Uterus (tissue), 4 donors: ENCODE measurements at places on chromosomes 2 and 18. TPM values are rescaled to one million over a fixed set of nuclear protein-coding genes. Genes with fewer than 3 reads are reported as not detected.
A peak's percentile ranks its signal among the peaks of the same experiment; 100 is the strongest.

- DNase-seq, result no peak
Measured at GRCh38 chr2:35081001-35081621, 1274.5 kb upstream of the CRIM1 start.

GRCh38 chr2:239720361-239721360, 304.5 kb downstream of the NDUFA10 start:
- no peak for DNase-seq

DNA sequence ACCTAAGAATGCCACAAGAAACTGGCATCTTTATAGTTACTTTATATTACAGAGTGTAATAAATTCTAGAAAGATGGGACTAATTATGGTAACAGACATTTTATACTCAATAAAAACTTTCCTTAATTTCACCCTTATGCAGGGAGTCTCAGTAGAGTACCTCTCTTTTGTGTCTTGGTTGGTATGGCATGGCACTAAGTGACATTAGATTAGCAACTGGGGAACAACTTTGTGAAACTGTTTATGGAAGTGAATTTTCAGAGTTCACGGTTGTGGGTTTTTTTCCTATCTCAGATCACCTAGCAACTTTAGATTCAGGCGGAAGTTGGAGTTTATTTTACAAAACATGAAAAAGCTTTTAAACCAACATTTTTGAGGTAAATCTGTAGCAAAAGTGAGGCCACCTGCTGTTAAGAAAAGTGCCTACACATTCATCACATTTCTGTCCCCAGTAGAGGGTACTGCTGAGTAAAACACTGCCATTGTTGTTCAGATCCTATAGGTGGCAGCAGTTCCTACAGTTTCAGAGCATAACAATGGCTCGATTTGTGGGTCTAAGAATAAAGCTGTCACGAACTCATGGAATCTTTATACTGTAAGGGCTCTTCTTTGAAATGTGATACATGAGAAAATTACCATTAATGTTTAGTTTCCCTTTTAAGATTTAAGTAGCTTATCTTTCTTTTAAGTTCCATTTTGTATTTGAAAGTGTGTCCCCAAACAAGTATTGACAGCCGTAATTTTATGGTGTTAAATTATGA, 117.6 kb downstream of the CAMKMT start:
- DNase-seq, result peak; percentile 17

TCF23 gene
- total RNA-seq, result 19.4 TPM

ZCCHC2 gene
- total RNA-seq, result 15.8 TPM

DNA sequence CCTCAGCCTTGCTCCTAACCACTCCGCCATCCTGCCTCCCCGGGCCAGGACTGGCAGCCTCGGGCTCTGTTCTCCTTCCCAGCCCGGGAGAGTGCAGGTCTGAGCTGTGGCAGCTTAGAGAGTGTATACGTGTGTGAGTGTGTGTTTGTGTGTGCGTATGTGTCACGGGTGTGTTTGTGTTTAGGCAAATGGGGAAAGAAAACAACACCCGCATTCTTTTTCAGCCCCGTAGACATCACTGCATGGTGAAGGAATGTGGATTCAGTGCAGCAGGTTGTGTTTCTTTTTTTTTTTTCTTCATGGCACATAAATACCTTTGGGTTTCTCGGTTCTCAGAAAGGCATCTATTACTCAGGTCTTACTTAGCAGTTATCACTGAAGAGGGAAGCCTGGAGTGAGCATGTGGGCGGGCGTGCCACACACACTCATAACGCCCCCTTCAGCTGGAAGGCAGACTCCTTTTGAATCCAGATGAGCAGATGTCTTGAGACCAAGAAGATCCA, 44.2 kb downstream of the GLI2 start:
- DNase-seq, result no peak

M1AP gene
- not detected for total RNA-seq

DNA sequence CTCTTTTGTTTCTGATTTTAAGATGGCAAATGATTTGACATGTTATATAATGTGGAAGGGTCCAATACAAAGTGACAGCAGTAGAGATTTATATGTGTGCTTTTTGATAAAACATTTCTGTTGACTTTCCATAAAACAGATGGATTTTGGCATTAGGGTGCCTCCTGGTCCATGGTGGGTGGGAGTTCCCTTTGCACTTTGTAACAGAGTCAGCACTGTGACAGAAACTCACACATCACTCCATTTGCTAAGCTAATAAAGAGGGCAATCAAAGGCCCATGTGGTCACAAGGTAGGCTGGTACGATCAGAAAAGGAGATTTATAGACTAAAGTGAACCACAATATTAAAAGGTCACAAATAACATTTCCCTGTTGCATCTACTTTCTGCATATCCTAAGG, 93.3 kb upstream of the NT5C1B start:
- no peak for DNase-seq

CREG2 gene
- total RNA-seq, result not detected

GRCh38 chr2:139469985-139470384, 689.8 kb upstream of the NXPH2 start:
- no peak for DNase-seq

DNA sequence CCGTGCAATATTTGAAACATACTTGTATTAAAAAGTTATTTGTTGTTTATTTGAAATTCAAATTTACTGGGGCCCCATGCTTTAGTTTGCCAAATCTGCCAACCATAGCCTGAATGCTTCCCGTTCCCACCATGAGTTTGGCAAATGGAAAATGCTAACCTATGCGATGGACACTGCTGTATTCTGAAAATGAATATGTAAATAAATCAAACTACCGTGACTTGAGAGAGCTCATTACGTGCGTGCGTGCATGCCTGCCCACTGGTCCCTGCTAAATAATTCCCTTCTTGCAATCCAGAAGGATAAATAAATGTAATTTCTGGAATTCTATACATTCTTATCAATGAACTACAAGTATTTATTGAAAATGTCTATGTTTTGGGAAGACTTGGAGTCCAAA, 3.2 kb downstream of the BOD1L2 start:
- DNase-seq, result no peak

DNA sequence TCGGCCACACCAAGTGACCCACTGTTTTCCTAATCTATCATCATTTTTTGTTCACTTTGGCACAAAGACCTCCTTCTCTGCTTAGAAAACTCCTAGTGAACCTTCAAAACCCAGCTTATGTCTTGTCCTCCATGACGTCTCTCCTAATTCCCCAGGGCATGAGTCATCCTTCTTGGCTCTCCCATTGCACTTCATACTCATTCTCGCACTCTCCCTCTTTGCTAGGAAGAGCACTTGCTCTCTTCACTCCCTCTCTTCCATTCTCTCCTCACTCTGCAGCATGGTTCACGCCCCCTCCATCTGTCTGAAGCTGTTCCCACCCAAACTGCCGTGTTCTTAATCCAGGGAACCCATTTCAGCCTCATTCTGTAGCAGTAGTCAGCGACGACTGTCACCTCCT, 103.9 kb downstream of the MRO start:
- DNase-seq, result no peak

DNA sequence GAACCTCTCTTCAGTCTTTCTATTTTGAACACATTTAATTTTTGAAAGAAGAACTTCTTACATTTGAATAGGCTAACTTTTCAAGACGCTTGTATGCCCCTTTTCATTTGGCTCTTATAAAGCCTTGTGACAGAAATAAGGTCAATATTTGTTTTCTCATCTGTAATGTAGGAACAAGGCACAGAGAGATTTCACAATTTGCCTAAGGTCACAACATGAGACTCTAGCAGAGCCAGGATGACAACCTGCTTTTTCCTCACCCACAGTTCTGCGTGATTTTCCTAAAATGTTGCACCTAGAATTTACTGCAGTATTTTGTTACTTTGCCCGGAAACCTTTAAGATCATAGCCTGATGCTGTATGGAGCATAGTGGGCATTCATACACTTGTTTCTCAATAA, 67.4 kb downstream of the TXNL1 start:
- no peak for DNase-seq

DNA sequence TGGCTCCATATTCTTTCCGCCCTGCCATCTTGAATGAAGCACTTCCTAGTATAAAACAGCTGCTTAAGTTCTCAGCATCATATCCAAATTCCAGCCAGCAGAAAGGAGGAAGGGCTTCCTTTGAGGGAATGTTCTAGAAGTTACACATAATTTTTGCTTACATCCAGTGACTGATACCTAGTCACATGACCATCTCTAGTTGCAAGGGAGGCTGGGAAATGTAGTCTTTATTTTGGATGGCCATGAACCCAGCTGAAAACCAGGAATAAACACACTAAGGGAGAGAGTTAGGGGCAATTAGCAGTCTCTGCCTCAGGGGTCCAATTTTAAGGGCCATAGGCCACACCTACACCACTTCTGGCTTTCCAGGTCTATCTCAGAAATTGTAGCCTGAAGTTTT, 57.8 kb upstream of the LMAN1 start:
- no peak for DNase-seq

- no peak for DNase-seq
Measured at GRCh38 chr18:52348209-52348608, 8.2 kb downstream of the DCC start.

GRCh38 chr18:62457877-62458276, 64.9 kb upstream of the ZCCHC2 start:
- no peak for DNase-seq

DSG4 gene
- total RNA-seq, result not detected

- no peak for DNase-seq
Measured at GRCh38 chr2:189104934-189105333, 74.6 kb downstream of the COL5A2 start.

SIX3 gene
- not detected for total RNA-seq

PRLH gene
- total RNA-seq, result not detected

- no peak for DNase-seq
Measured at GRCh38 chr2:145813481-145813880, 1293.6 kb upstream of the ZEB2 start.

KRCC1 gene
- total RNA-seq, result 62.1 TPM
